ENCODE measurements at places on chromosomes 7 and 10.

- no peak overlapping the region for H3K4me3 ChIP-seq
- no peak overlapping the region for H3K27ac ChIP-seq
- DNase-seq = no peak
- no peaks in the 10 kb centered on the region for H3K27me3 ChIP-seq
Observed at GRCh38 chr7:89335490-89335889, 540.0 kb upstream of the TEX47 start.

DNA sequence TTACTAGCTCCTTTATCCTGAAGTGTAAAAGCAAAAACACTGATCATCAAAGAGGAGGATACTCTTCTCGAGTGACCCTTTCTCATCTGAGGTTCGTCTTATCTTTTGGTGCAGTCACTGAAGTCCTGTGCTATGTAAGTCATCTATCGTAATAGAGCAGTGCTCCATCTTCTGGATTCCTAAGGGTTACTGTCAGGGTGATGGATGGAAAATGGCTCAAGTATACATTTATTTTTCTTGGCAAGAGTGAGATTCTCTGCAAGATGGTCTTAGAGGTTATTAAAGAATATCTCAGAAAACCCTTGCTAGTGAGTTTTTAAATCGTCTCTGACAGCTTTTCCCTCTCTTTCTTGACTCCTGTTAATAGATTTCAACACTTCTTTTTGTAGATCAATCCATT, 12.4 kb downstream of the PRKG1 start:
- H3K4me1 ChIP-seq = no peaks in the 10 kb centered on the region
- no peak overlapping the region for H3K27ac ChIP-seq
- DNase-seq = no peak

DNA sequence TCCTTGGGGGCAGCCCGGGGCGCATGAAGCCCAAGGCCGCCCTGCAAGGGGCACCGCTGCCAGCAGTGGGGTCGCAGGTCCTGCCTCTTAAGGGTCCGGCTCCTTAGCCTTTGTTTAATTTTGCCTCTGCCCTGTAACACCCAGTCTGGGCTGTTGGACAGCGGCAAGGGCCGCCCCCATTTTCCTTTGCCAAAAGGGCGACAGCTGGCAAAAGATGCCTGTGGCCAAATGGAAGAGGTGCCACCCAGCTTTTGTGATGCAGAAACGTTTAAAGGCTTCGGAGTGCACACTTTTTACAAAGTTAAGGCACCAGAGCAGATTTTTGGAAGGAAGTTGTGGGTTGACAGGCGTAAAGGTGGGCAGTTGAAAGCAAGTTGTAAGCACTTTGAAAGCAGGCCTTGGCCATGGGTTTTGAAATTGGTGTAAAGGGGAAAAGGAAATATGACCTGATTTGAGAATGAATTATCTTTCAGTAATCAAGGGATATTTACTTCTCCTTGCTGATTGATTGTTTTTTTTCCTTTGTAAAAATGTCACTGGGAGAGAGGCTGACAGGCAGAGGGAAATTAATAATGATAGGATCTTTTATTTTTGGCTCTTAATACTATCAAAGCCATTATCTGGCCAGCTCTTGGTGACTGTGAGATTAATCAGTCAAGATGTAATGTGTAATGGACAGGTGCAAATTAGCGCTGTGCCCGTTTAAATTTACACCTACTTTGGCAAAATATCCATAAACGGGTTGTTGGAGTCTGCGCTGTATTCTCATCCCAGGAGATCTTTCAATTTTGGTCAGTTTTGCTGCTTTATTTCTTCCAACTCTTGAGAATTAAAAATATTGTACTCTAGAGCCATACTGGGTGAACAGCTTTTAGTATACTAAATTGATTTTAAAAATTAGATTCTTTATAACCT, 1.2 kb downstream of the CASD1 start:
- peak overlapping the region; percentile 53 for H3K4me3 ChIP-seq
- H3K27me3 ChIP-seq = no peaks in the 10 kb centered on the region
- no peak for DNase-seq
- H3K27ac ChIP-seq = peak overlapping the region; percentile 86
- H3K36me3 ChIP-seq = no peaks in the 10 kb centered on the region
- peaks cover 9% of the 10 kb centered on the region for H3K4me1 ChIP-seq

GRCh38 chr7:11194492-11194891, 220.8 kb downstream of the PHF14 start:
- H3K4me1 ChIP-seq = no peaks in the 10 kb centered on the region
- DNase-seq = no peak
- H3K36me3 ChIP-seq = no peaks in the 10 kb centered on the region
- H3K27ac ChIP-seq = no peak overlapping the region

DNA sequence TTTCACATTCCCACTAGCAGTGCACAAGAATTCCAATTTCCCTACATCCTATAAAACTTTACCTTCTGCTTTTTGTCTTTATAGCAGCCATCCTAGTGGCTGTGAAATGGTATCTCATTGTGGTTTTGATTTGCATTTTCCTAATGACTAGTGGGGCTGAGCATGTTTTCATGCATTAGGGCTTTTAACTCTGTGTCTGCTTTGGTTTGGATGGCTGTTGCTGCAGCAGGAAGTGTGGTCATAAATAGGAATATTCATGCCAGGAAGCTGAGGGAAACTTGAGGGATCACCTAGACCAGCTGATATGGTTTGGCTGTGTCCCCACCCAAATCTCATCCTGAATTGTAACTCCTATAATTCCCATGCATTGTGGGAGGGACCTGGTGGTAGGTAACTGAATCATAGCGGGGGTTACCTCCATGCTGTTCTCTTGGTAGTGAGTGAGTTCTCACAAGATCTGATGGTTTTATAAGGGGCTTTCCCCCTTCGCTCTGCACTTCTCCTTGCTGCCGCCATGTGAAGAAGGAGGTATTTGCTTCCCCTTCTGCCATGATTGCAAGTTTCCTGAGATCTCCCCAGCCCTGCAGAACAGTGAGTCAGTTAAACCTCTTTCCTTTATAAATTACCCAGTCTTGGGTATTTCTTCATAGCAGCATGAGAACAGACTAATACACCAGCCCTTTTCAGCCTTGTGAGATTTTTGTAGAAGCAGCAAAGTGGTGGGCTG, 181.8 kb upstream of the PITRM1 start:
- no peak for DNase-seq
- H3K27ac ChIP-seq = no peak overlapping the region
- H3K27me3 ChIP-seq = no peaks in the 10 kb centered on the region

- H3K27me3 ChIP-seq = peaks cover 78% of the 10 kb centered on the region
- H3K4me1 ChIP-seq = no peaks in the 10 kb centered on the region
- H3K36me3 ChIP-seq = no peaks in the 10 kb centered on the region
- DNase-seq = no peak
Observed at GRCh38 chr10:78727728-78728127, 341.0 kb upstream of the ZMIZ1 start.

DNA sequence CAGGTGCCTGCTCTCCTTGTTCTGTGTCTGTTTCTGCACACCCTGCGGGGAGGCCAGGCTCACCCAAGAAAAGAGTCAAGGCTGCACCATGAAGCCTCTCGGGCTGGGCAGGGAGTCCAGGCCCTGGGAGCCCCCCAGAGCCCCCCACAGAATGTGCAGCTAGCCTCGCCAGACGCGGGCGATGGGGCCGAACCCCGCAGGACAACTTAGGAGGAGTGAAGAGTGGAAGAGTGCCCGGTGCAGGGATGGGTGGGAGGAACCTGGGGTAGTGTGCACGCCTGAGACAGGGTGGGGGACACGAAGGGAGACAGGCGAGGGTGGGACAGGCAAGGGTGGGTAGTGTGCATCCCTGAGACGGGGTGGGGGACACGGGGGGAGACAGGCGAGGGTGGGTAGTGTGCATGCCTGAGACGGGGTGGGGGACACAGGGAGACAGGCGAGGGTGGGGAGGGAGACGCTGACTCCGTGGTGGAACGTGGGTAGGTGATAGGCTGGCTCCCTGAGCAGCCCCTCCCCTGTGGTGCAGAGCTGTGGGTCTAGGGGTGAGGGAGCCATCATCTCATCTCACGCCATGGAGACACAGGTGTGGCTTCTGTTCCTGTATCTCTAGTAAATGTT, 615.4 kb downstream of the DNAJB6 start:
- 0 out of 2 replicates have a peak, but pooled peaks cover 3% of the 10 kb centered on the region for H3K27me3 ChIP-seq
- no peak overlapping the region for H3K4me3 ChIP-seq

DNA sequence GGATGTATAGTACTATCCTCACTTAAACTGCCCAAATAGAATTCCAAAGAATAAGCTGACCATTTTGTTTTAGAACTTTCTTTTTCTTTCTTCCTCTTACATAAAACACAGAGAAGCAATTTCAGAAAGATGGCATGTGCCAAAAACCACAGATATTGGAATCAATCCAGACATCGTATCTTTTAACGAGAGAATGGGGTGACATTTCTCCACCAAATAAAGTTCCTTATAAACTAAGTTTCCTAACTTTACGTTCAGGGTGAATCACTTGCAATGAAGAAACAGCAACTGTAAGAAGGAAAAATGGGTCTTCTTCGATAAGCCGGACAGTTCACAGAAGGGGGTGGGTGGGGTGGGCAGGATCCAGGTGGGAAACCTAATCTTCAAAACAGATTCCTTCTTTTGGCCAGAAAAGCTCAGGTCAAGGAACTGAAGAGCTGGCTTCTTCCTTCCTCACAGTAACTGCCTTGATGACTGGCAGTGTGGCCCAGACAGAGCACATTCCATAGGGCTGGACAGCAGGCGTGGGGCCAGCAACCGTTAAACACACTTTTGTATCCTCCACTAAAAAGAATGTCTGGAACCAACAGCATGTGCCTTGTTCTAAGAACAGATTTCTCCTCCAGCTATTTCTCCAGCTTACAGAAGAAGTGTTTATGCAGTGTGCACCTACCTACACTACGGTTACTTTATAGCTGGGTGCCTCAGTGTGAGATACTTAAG, 31.5 kb downstream of the CREB3L2 start:
- H3K4me3 ChIP-seq = no peak overlapping the region
- H3K4me1 ChIP-seq = peaks cover 22% of the 10 kb centered on the region
- no peak for DNase-seq
- H3K27ac ChIP-seq = no peak overlapping the region
- H3K36me3 ChIP-seq = no peaks in the 10 kb centered on the region

DNA sequence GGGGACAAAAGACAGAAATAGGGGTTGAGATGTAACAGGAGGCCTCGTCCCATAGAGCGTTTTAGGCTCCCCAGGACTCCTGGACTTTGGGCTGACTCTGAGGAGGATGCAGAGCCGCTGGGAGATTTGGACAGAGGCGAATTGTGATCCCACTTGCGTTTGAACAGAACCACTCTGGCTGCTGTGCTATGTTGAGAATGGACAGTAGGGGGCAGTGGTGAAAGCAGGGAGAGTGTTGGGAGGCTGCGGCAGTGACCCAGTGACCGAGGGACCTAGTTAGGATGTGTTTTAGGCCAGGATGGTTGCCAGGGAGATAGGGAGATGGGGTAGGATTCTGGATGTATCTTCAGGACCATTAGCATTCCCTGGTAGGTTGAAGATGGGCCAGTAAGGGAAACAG, 271.6 kb downstream of the CCDC3 start:
- H3K36me3 ChIP-seq = no peaks in the 10 kb centered on the region
- no peak overlapping the region for H3K4me3 ChIP-seq
- H3K27me3 ChIP-seq = peaks cover 7% of the 10 kb centered on the region
- peaks cover 16% of the 10 kb centered on the region for H3K4me1 ChIP-seq

DNA sequence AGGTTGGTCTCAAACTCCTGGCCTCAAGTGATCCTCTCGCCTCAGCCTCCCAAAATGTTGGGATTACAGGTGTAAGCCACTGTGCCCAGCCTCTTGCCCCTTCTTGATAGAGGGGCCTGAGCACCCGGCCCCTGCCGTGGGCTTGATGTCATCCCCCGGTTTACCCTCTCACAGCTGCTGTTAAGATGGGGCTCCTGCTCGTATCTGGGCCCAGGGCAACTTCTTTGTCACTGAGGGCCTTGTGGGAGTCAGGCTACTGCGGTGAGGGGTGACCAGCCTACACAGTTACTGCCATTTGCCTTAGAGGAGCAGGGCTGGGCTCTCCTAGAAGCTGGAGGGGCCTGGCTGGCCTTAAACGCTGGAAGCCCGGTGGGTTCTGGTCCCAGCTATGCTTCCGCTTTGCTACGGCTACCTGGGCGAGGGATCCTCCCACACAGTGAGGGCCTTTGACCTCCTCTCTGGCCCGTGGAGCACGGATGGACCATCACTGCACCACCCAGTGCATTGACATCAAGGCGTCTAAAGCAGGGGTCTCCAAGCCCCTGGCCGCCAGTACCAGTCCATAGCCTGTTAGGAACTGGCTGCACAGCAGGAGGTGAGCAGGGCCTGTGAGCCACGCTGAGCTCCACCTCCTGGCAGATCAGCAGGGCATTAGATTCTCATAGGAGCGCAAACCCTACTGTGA, 1.1 kb upstream of the TMEM130 start:
- peaks cover 18% of the 10 kb centered on the region for H3K4me1 ChIP-seq
- H3K36me3 ChIP-seq = no peaks in the 10 kb centered on the region
- no peak overlapping the region for H3K4me3 ChIP-seq
- DNase-seq = no peak

DNA sequence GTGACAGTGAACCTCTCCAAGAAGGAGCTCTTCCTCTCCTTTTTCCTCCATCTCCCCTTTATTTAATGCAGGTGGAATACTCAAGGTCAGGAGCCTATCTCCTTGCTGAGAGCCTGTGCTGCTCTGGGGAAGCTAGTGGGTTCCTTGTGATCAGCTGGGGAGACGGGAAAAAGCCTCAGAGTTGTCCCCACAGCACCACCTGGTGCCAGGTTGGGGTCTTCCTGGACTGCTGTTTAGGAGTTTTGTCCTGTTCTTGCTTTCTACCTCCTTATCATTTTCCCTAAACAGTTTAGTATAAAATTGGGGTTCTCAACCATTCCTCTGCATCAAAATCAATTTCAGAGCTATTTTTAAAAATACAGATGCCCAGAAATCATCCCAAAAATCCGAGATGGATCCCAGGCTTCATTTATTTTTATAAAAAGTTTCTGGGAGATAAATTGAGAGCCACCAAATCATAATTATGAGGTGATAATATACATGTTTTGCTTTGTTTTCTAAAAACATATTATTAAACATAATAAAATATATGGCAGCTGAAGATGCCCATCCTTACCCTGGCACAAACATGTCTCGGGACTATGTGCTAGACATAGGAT, 44.3 kb downstream of the MACC1 start:
- H3K4me1 ChIP-seq = no peaks in the 10 kb centered on the region
- H3K27ac ChIP-seq = no peak overlapping the region
- peak; percentile 52 for DNase-seq
- no peaks in the 10 kb centered on the region for H3K27me3 ChIP-seq
- no peak overlapping the region for H3K4me3 ChIP-seq

DNA sequence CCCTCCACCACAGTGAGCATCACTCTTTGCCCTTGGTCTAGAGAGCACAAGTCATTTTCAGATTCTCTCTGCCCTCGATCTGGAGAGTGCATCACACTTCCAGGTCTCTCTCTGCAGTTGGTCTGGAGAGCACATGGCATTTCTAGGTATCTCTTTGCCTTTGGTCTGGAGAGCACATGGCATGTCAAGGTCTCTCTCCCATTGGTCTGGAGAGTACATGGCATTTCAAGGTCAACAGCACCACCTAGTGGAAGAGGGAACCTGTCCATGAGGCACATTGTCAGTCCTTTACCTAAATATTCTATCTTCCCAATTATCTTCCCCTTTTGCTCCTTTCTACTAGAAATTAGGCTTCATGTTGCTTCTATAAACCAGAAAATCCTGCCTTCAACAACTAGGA, 1139.4 kb downstream of the XPNPEP1 start:
- H3K4me1 ChIP-seq = no peaks in the 10 kb centered on the region
- H3K36me3 ChIP-seq = no peaks in the 10 kb centered on the region
- no peak overlapping the region for H3K4me3 ChIP-seq
- no peaks in the 10 kb centered on the region for H3K27me3 ChIP-seq
- DNase-seq = peak; percentile 39

All from HCT116 (cell line).